ENCODE measurements at places on chromosomes 2 and 18.

DNA sequence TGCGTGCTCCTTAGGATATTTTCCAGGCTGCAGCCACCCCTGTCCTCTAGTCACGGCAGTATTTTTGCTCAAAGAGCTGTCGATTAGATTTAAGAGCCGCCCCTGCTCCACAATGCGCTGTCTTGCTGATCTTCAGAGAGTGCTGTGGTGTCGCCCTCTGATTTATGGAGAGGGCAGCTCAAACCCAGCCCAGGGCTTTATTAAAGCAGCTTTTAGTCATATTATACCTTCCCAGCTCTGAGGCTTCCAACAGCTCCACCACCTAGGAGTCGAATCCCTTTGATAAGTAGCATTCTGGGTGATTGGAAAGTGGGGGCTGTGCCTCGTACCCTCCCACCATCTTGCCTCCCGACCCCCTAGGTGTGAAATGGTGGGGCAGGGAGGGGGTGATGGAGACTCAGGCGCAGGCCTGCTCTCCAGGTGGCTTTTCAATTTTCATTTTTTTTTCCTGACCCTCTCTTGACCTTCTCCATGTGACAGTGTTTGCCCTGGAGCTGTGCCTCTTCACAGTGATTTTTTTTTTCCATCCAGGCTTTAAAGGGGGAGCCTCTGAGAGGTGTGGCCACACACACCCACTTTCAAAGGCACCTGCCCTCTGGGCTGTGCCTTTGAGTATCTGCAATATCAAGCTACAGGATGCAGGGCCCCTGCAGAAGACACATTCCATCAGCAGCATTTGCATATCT is 53.1 kb upstream of the NRP2 start:
- DNase-seq = no peak

- no peak for DNase-seq
Measured at GRCh38 chr2:7666596-7667259, 749.5 kb downstream of the RNF144A start.

DNA sequence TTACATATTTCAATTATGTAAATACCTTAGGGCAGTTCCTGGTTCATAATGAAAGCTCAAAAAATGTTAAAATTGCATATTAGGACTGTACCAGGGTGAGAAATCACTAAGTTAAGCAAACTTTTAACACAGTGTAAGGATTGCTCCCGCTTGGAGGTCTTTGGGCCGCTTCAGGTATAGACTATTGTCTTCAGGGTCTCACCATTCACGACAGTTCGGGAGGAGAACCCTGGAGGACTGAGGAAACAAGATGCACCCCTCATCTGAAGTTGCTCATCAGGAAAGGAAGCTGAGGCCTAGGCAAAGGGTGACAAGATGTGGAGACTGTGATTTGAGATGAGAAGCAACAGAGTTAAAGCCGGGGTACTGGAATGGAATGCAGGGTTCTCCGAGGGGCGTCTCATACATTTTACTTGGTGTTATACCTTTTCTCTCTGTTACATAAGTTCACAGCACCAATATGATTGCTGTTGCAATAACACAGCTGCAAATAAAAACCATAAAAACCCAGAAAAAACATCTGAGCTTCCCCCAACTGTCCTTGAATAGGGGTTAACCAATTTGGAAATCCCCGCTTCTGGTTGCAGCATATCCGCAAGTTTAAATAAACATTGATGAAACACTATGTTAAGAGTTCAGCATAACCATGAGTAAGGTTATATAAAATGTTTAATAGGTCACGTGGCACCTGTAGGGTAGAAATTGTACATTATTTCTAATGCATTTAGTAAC is 40.1 kb downstream of the FBXO48 start:
- DNase-seq = peak; percentile 5

DNA sequence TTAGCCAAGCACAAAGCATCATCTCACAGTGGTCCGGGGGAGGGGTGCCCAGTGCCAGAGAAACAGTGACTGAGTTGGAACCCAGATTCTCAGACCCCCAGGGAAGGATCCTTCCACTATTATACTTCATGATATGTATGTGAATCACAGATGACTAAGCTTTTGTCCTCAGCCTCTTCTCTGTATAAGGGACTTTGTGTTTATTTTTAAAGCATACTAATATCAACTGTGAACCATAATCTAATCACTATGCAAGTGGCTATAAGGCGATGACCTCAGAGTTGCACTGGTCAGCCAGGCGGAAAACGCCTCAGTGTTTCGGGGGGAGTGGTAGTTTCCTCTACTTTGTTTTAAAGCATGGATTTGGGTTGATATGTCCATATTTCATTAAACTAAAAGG is 160.4 kb upstream of the TMEM200C start:
- DNase-seq = no peak

- DNase-seq = no peak
Measured at GRCh38 chr2:226835420-226835795, 446 bp upstream of the RHBDD1 start.

DNA sequence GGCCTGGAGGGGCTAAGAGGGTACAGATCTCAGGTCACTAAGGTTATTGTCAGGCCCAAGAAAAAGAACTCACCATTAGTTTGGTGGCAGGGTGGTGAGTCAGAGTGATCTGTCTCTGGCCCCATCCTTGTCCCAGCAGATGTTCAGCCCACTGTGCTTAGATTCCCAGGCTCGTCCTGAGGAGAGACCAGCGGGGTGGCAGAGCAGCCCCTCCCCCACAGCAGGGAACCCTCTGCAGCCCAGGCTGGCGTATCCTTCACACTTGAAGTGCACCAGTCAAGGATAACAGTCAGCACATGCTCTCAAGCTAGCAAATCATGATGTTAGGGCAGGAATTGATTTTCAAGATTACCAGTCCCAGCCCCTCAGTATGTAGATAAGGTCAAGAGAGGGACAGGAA is 43.1 kb downstream of the TMEM185B start:
- DNase-seq = peak; percentile 38

GRCh38 chr18:28961669-28962228 is 784.8 kb upstream of the CDH2 start:
- no peak for DNase-seq

DNA sequence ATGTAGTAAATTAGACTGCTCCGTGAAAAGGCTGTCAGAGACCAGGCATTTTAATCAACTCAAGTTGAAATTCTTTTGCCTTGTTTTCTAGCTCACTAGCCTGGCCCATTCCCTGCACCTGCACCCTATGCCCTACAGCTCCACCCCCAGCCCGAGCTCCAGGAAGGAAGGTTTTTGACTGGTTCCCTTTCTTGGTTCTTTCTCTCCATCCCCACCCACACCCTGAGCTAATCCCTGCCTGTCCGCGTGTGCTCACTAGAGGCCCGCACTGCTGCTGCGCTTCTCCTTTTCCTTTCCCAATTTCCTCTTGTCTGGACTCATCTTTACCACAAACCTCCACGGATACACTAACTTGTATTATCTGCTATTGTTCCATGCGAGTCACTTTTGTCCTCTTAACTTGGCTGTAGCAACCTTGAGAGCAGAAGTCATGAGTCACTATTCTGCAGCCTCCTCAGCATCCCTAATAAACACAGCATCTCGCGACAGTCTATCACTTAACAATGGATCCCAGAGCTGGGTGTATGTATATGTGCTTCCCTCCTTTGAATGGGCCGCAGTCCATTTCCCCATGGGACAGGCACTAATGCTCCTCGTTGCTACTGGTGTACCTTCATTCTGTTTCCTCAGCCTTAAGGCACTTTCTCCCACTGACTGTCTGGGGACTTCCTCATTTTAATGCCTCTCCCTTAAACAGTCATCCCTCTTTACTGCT is 36.5 kb downstream of the COLEC12 start:
- DNase-seq = no peak

- peak; percentile 56 for DNase-seq
Measured at GRCh38 chr2:29753671-29754444, 167.5 kb downstream of the ALK start.

DNA sequence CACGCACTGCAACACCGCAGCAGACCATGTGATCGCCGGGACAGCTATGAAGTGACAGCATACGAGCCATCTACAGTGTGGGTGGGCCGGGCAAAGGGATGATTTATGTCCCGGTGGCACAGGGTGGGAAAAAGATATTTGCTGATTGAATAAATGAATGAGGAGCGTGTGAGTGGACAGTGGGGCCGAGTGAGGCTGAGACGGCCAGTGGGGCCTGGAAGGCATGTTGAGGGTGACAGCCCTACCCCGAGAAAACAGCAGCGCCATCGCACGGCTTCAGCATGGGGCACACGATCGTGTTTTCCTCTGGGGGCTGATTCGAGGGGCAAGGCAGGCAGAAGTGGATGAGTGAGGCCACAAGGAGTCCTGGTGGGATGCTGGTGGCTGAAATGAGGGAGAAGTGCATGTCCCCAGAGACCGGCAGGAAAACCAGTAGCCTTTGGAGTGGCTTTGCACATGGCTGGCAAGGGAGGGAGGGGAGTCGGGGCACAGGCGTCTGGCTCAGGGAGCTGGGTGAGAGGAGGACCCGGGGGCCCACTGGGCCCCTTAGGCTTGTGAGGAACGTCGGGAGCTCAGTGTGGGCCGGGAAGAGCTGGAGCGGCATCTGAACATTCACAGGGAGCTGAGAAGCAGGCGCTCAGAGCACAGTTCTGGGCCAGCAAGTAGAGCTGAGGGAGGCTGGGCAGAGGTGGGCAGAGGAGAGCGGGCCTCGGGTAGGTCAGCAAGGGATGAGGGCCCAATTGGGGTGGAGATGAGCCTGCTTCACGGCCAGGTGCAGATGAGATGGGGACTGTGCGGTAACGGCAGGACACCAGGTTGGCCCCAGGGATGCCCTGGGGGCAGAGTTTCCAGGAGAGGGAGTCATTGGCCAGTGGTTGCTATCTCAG is 32.1 kb upstream of the MAL start:
- DNase-seq = no peak

DNA sequence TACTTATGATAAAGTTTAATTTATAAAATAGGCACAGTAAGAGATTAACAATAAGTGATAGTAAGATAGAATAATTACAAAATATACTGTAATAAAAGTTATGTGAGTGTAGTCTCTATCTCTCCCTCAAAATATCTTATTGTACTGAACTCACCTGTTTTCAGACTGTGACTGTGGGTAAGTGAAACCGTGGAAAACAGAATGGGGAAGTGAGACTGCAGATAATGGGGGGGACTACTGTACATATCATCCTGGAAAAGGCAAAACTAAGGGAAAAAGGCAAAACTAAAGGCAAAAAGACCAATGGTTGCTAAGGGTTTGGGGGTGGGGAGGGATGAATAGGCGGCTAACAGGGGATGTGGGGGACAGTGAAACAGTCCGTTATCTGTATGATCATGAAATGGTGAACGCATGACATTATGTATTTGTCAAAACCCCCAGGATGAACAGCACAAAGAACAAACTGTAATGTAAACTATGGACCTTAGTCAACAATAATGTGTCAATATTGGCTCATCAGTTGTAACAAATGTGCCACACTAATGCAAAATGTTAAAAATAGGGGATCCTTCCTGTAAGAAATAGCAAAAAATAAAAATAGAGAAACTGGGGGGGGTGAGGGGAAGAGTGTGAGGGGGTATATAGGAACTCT is 93.8 kb downstream of the EPB41L3 start:
- DNase-seq = no peak

GRCh38 chr2:98540536-98540935 is 67.8 kb downstream of the COA5 start:
- DNase-seq = no peak

DNA sequence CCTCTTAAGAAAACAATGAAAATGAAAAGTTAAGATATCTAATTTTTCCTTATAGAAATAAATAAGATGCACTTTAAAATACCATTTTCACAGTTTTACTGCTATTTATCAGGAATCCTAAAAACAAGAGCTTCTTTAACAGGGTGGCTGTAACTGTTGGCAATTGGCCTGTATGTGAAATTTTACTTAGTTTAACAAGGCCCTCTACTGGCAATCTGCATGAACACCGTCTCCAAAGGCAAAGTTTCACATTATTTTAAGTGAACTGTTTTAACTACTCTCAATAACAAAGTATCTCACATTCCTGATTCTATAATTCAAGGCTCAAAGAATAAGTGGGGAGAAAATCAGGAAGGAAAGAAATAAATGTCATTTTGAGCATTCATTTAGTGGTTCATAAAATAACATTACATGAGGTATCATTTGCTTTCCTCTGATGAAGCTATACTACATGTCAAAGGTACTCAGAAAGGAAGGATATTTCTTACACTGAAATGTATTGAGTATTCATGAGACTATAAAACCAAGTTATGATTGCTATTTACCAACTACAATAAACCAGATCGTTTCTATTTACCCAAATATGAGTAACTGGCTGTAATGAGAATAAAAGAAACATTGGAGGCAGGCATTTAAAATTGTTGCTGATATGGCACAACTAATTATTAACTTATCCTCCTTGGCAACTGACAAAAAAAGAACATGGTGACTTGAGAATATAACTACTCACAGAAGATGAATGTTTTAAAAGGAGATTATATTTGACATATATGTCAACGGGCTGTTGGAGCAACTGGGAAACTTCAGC is 7.0 kb downstream of the NCKAP5 start:
- DNase-seq = no peak

DNA sequence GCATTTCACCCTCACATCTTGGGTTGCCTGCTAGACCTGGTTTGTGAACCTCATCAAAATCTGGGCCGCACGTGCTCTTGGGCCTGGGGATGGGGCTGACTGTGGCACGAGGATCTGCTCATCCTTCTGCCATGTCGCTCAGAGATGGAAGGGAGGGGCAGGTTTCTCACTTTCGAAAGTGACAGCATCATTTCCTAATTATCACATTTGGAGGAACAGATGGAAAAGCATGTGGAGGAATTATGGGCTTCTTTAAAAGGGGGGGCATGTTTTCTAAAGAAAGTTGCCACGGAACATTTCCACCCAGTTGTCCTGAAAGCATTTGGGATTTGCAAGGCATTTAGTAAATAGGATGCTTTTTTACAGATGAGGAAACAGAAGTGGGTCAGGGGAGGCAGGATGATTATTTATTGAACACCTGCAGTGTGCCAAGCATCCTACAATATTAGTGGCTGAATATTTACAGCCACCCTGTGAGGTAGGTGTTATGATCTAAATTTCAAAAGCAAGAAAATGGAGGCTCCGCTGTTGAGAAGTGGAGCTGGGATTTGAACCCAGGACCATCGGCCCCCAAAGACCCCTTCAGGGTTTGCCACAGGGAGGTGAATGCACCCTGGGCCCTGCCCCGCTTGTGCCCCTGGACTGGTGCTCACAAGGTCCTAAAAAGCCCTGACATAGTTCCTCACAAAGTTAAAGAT is 104.2 kb upstream of the MYCN start:
- DNase-seq = no peak

- DNase-seq = no peak
Measured at GRCh38 chr18:53457068-53457467, 767.4 kb downstream of the MBD2 start.

DNA sequence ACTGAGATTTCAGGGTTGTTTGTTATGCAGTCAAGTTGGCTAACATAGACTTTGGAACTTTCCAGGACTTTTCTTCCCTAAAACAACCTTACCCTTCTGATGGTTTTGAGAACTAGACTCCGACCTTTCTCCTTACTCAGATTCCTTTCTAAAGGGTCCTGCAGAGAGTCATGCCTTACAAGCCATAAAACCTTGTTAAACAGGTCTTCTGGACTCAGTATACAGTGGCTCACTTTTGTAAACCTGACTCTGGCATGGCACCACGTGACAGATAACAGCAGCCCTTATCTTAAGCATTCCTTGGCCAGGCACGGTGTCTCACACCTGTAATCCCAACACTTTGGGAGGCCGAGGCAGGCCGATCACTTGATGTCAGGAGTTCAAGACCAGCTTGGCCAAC is 253.2 kb upstream of the RAB6C start:
- DNase-seq = no peak

- DNase-seq = no peak
Measured at GRCh38 chr2:109001201-109001600, 12.2 kb upstream of the EDAR start.

- DNase-seq = no peak
Measured at GRCh38 chr2:179936141-179936540, 71.0 kb downstream of the CWC22 start.

GRCh38 chr2:138787053-138787666 is 7.0 kb upstream of the NXPH2 start:
- DNase-seq = no peak

Measured in brain pericyte (primary cell).